ENCODE measurements at places on chromosomes 5 and 9.

GRCh38 chr9:117682955-117683710 is 21.1 kb upstream of the TLR4 start:
- no peak for DNase-seq

- no peak for DNase-seq
These were observed 163.6 kb downstream of the DOCK8 start for GRCh38 chr9:378263-378662.

GRCh38 chr9:132810314-132810713 is 67.8 kb downstream of the AK8 start:
- DNase-seq, result no peak

- no peak for DNase-seq
These were observed 8.2 kb upstream of the GDNF start for GRCh38 chr5:37847978-37848425.

GRCh38 chr5:93675460-93676450 is 65.6 kb downstream of the POU5F2 start:
- DNase-seq, result no peak

- no peak for DNase-seq
These were observed 195.9 kb downstream of the TTC39B start for GRCh38 chr9:15111071-15111470.

DNA sequence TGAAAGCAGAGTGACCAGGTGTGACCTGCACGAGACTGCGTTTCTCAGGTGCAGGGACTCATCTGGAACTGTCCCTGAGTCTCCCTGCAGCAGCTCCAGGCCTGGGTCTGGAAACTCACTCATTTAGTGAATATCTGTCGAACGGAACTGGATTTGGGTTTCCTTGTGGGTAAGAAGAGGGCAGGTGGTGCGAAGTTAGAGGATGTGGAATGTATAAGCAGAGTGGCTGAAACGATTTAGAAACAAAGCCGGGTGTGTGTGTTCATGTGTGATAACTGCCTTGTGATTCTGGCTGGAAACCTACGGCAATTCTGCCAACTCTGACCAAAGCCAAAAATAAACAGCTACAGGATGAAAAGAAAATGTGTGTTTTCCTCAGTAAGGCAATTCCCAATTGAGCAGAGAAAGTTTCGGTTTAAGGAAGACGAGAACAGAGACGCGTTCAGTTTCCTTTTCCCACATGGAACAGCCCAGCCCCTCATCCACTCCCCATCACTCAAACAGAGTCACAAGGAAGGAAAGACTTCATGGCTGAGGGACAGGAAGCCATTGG is 130.3 kb downstream of the NSG2 start:
- DNase-seq, result no peak
